ENCODE measurements at places on chromosomes 3 and 15.

DNA sequence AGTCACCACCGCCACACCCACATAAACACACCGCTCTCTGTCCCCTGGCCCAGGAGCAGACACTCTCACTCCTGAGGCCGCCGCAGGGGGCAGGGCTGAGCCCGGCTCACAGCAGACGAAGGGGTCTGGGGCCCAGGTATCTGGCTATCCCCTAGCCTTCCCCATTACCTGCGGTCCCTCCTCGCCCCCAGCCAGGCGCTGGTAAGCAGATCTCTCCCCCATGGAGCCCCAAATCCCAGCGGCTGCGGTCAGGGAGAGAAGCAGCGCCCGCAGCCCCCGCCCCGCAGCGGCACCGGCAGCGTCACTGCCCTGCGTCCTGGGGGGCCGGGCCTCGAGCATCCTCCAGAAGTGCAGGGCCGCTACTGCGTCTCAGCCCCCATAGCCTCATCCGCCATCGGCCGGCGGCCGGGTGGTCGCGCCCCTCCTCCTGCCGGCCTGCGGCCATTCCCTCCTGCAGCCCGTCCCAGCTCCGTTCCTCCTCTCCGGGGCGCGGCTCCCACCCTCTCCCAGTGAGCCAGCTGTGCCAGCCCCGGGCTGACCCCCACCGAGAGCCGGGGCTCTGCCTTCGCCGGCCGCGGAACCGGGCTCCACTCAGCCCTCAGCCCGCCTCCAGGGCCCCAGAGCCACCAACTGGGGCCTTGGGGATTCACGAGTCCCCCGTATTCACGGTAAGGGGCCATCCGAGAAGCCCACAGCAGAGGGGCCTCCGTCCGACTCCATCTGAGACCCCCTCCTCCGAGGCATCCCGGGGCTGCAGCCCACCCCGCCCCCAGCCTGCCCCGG, 13.1 kb downstream of the TNK2 start:
- DNase-seq: no peak

DNA sequence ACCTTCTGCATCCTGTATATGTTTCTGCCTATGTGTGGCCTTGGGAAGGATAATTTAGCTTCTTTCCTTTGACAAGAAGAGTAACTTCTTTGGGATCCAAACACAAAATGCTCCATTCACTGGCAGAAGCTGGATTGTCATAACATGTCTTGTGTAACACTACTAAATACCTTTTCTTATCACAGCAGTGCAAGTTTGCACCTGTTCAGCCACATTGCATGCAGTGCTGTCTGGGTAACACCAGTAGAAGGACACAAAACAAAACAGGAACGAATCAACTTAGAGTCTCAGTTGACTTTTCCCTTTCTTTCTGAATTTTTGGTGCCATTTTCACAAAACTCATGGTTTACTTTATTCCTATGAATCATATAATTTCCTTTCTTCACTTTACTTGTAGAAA, 43.6 kb upstream of the TNIK start:
- DNase-seq: no peak

GRCh38 chr3:42184651-42185443, 81.1 kb downstream of the CCK start:
- no peak for DNase-seq

DNA sequence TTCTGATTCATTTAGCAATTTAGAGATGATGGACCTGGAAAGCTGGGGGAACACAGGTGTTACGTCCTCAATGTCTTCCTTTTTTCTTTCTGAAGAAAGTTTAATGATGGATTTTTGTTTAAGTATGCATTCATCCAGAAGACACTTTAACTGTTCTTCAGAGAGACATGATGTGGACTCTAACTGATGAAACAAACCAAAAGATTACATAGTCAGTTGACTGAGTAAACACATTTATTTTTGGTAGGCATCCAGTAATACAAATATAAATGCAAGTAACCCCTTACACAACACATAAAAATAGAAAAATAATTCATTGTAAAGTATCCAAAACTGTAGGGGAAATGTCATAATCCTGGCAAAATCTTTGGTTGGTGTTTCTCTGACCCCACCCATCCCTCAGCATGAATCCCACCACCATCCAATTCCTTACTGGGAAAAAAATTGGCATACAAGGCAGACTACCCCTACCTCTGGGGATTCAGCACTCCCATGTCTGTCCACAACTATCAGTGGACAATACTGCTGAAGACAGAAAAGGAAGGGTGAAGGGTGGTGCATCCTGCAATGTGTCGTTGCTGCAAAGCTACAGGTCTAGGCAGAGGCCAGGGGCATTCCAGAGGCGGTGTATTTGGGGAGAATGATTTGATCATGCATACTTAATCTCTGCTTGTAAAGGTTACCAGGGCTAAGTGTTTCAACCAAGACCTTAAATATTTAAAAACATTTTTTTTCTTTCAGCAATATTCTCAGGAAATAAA, 37.4 kb downstream of the THBS1 start:
- no peak for DNase-seq

- DNase-seq: no peak
These were observed 117.4 kb downstream of the TIGIT start for GRCh38 chr3:114411190-114411668.

DNA sequence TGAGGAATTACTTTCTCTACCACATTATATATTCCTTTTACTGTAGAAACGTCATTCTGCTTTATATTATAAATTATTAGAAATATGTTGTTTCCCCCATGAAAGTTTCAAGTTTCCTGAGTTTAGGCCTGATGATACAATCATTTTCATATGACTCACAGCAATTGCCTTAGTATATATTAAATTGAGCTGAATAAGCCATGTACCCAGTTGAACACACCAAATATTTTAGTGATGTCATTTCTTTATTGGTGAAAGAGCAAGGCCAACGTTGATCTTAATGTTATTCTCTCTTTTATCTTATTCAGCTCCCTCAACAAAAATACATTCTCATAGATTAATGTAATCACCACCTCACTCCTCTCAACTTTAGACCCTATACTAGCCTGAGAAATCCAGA, 30.8 kb downstream of the B3GNT5 start:
- DNase-seq: no peak

DNA sequence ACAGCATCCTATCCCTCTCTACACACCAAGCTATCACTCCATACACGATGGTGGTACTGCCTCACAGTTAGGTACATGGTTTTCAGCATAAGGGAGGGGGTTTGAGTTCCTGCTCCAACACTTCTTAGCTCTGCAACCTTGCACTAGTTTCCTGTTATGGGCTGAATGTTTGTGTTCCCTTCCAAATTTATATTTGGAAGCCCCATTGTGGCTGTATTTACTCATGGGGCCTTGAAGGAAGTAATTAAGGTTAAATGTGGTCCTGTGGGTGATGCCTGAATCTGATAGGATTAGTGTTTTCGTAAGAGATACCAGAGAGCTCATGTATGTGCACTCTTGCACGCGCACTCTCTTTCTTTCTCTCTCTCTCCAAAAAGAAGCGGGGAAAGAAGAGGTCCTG, 259.4 kb downstream of the RORA start:
- DNase-seq: no peak

GRCh38 chr15:40010686-40011085, 28.3 kb downstream of the SRP14 start:
- DNase-seq: no peak

DNA sequence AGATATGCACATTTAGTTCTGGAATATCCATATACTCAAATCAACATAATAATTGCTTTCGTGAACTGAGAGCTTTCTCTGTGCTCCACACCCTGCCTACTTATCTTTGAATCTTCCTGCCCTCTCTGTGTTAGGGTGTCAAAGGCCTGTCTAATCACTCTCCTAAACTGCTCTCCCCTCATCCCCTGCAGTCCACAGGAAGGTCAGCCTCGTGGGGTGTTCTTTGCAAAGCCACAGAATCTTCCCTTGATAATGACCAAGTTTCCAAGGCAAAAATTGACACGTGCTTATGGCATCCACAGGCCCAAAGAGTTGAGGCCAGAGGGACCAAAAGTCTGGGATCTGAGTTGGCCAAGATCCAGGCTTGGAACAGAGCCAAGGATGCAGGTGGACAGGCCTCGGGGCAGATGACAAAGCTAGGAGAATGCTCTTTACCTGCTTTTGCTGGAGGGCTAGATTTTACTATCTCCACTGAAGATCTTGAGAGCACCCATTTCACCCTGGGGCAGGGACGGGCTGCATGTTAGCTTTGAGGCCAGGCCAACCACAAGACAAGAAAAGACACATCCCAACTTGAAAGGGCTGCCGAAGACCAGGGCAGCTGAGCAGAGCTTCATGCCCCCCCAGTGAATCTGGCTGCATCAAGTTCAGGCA, 20.4 kb downstream of the BHLHE40 start:
- DNase-seq: no peak

DNA sequence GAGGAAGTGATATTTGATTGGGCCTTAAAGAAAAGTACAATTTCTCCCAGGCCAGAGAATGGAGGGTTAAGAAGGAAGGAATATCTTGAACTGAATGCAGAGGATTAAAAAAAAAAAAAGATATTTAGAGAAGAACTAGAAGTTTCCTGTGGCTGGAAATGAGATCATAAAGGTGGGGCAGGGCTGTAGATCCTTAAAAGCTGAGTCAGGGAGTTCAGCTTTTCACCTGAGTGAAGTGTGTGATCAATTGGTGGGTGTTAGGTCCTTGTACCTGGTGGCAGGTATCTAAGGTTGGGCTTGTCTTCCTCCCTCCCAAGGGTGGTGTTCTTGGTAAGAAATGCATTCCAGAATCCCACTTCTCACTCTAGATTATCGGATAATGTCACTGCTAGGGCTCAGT, 11.8 kb downstream of the CEMIP start:
- no peak for DNase-seq

GRCh38 chr3:69460034-69460433, 74.1 kb upstream of the FRMD4B start:
- no peak for DNase-seq

- peak; percentile 1 for DNase-seq
These were observed 18.6 kb upstream of the DNAAF4 start for GRCh38 chr15:55526559-55527036.

DNA sequence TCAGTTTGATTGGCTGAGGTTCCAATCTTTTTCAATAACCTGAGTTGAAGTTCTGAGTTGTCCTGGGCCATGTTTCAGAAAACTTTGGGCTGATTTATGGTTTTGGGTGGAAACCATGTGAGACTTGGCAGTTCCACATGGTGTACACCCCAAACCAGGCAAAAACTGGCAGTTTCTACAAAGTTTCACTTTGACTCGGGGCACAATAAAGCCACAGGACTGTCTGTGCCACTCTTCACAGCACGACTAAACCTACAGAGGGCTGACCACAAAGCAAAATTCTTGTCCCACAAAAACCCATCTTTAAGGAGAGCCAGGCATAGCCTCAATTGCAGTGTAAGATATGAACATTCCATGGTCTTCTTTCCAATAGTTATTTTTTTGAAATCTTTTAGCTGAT, 155.0 kb downstream of the DUT start:
- no peak for DNase-seq

DNA sequence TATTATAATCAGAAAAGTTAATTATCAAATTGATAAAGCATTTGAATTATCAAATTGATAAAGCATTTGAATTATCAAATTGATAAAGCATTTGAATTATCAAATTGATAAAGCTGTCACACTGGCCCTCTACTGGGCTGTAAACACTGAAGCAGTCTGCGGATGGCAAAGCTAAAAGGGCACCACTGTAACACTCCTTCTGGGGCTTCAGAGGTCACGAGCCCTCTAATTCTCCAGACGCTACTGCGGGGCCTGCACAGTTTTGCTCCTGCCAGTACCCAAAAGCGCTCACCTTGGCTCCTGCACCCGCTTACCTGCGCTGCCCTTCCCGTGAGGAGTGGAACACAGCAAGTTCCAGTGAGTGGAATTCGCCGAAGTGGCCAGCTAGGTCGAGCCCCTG, 409.0 kb upstream of the KCNMB2 start:
- DNase-seq: no peak

GRCh38 chr3:156782921-156783320, 43.2 kb upstream of the LEKR1 start:
- DNase-seq: no peak

DNA sequence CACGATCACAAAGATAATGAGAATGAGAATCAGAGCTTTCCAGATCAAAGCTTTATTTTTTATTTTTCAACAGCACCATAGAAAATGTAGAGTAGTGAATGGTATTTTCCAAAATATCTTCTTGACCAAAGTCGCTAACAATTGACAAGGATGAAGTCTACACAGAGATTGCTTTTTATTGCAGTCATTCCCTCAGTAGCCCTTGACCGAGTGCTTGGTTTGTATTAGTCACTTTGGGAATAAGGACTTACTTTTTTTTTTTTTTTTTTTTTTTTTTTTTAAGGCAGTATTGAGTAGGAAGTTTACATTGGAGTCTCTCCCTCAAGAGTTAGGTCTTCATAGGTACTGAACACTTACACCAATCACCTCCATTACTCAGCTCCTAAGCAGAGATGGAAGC, 39.8 kb downstream of the THRB start:
- DNase-seq: no peak

- no peak for DNase-seq
These were observed 48.9 kb downstream of the CYP11A1 start for GRCh38 chr15:74318376-74319137.

DNA sequence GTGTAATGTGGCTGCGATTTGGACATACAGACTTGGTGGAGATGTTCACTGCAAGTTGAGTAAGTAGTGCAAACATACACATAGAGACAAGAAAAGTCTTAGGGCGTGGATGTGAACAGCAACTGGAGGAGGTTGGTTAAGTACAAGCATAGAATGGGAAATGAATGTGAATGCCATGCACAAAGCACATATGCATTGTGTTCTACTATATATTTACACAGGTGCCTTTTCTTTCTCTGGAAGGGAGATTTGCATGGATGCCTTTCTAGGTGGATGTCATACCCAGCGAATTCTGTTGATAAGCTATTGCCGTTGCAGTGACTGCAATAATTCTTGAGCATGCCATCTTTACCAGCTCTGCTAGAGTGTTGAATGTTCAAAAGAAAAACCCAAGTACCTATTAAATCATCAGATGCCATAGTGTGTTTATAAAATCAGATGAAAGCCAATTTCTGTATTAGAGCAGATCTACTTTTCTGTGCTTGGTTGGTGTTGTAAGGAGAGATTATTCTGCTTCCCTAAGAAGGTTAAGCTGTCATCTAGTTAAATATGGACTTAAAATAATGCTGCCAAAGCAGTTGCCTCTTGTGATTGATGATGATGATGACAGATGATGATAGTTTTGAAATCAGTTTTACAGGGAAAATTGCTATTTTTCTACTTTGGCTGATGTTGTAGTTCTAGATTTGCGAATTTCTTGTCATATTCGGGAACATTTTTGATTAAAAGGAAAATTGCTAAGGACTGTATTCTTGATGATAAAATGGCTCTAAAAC, 148.4 kb downstream of the CNTN4 start:
- no peak for DNase-seq
